ENCODE measurements at places on chromosomes 11 and 22.

GRCh38 chr11:17765356-17766072 lies 30.9 kb downstream of the KCNC1 start:
- no peak for DNase-seq

DNA sequence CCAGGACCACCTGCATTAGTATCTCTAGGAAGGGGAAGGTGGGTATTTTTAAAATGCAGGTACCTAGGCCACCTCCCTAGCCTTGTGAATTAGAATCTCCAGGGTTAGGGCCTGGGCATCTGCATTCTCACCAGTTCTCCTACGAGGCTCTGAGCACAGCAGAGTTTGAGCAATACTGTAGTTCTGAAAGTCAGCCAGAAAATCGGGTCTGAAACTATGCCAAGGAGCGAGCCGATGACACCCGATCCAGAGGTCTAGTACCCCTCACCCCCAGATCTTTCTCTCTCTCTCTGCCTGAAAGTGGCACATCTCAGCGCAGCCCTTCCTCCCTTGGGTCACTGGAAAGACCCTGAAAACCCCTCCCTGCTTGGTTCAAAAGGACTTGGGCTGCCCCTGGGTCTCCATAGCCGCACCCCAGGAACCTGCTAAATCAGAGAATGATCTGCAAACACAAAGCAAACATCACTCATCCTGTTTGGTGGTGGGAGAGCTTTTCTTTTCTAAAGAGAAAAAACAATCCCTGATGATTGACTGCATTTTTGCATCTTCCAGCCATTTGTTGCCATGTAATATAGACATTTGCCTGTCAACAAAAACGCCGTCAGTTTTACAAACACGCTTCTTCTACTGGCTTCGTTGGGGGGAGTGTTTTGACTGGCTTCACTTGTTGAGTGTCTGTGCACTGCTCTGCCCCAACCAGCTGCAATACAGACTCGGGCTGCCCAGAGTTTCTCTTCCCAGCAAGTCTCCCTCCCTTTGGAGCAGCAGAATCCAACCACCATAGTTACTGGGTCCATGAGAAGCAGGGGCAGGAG lies 229.9 kb downstream of the MN1 start:
- DNase-seq, result no peak

- DNase-seq, result no peak
Measured at GRCh38 chr11:34311126-34311525, 46.7 kb downstream of the ABTB2 start.

- DNase-seq, result no peak
Measured at GRCh38 chr11:12678092-12678491, 3.9 kb downstream of the TEAD1 start.

DNA sequence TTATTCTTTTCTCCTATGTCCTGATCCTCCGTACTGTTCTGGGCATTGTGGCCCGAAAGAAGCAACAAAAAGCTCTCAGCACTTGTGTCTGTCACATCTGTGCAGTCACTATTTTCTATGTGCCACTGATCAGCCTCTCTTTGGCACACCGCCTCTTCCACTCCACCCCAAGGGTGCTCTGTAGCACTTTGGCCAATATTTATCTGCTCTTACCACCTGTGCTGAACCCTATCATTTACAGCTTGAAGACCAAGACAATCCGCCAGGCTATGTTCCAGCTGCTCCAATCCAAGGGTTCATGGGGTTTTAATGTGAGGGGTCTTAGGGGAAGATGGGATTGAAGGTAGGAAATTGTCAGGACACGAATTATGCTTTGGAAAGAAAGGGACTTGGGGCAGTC lies 843 bp downstream of the OR51T1 start:
- DNase-seq, result no peak

GRCh38 chr11:59199546-59200422 lies 12.9 kb downstream of the MPEG1 start:
- DNase-seq, result no peak

DNA sequence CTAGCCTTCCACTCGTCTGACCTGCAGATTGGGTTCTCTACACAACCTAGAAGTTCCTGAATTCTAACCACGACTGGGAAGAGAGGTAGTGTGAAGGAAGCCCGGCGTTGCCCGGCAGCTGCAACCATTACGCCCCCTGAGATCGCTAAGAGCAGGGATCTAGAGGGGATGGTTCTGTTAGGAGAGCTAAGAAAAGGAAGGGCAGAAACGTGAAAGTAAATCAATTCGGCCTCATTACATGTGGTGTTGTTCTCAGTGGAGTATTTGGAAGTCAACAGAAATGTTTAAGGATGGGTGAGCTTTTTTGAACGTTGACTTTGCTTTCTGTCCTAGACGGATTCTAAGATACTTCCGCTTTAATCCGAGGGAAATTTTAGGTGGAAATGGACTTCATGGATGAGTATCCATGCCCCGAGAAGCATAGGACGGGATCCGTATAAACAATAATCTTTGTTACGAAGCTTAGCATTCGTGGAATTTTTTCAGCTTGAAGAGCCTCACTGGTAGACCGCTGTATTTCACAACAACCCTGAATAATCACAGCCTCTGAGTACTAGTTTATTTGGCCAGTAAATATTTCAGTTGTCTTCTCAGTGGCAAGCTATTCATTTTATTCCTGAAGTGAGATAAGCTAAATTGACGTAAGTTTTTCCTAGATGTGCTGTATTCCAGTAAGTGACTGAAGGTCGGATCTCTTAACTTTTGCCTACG lies 629 bp downstream of the ATP5MG start:
- no peak for DNase-seq

DNA sequence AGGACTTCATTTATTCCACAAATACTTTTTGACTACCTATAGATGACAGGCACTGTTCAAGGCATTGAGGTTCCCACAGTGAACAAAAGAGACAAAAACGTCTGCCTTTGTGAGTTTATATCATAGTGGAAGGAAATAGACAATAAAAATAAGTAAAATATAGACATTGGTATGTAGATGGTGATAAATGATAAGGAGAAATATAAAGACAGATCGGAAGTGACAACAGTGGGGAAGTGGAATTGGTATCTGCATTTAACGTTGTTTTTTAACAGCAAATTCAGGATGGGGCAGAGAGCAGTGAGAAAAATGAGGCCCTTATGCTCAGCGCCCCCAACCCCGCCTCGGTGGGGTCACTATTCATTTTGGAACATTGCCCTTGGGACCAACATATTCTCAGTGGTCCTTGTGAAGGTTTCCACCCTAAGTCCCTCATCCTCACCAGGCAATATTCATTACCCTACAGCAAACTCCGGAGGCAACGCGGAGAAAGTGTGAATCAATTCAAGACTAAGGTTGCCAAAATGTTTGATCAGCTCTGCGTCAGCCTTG lies 627 bp upstream of the PEX26 start:
- DNase-seq, result no peak

- no peak for DNase-seq
Measured at GRCh38 chr11:2208691-2209369, 37.2 kb upstream of the TH start.

DNA sequence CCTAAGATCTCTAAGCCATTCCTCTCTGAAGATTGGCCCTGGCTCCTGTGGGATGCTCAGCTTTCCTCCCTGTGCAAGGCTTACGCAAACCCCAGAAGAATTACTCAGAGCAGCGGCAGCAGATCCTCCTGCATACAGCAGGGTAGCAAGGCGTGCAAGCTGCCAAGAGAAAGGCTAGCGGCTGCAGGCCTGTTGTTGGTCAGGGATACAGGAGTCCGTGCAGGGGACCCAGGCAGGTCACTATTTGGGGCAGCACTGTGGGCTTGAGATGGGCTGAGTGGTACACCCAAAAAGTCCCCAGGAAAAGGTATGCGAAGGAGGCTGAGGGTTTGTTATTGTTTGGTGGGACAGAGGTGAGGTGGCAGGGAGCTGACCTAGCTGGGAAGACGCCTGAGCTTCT lies 1.5 kb downstream of the GLB1L2 start:
- DNase-seq, result no peak

- DNase-seq, result no peak
Measured at GRCh38 chr11:110327508-110327907, 31.1 kb upstream of the RDX start.

DNA sequence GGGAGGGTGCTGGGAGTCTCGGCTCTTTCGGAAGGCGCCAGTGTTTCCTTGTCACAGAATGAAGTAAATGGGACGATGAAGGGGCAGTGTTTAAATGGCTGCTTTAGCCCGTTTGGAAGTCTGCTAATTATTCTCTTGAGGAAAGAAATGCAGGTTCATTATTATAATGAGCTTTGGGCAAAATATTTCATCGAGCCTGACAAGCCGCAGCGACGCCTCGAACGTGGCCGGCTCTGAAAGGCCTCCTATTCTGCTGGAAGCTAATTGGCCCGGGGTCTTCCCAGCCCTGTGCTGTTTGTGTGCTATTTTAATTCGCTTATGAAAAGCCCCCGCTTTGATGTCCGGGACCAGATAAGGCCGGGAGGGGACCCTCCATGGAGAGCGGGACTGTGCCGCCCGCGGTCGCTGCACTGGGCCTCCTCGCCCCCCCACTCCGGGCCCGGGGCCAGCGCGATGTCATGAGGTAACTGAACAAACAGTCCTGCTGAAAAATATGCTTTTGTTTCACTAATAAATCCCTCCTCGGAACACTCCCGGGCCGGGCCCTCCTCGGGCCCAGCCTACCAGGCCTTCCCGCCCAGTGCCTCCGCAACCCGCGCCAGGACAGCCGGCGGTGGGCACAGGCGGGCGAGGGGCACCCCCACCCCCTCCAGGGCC lies 78.4 kb downstream of the CDKN1C start:
- DNase-seq, result no peak

DNA sequence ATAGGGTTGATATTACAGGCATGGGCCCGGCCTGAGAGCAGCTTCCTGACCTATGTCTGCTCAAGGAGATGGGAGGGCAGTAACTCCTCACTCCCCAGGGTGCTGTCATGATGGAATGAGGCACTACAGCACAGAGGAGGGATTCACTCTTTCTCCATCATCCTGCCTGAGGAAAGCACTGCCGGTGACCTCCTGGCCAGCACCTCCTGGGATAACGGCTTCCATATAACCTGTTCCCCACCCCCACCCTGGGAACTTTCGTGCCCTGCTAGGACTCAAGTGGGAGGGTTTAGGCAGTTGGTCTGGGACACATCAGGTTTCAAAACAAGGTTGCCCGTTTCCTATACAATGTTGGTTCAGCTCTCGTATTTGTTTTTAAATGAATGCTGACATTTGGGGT lies 42.7 kb upstream of the MN1 start:
- no peak for DNase-seq

DNA sequence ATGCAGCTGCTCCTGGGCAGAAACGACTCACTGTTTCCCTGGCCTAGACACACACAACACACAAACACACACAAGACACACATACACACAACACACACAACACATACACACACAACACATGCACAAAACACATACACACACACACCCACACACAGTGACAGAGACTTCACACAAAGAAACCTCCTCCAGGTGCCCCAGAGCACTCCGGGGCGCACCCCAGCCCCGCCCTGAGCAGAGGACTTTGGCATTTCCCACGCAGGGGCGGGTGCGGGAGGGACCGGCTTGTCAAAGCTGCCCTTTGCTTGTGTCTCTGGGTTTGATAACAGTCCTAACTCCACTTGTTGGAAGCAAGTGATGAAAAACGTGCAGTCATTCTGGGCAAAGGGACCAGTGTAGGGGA lies 6.5 kb downstream of the APOBEC3A start:
- DNase-seq, result no peak

DNA sequence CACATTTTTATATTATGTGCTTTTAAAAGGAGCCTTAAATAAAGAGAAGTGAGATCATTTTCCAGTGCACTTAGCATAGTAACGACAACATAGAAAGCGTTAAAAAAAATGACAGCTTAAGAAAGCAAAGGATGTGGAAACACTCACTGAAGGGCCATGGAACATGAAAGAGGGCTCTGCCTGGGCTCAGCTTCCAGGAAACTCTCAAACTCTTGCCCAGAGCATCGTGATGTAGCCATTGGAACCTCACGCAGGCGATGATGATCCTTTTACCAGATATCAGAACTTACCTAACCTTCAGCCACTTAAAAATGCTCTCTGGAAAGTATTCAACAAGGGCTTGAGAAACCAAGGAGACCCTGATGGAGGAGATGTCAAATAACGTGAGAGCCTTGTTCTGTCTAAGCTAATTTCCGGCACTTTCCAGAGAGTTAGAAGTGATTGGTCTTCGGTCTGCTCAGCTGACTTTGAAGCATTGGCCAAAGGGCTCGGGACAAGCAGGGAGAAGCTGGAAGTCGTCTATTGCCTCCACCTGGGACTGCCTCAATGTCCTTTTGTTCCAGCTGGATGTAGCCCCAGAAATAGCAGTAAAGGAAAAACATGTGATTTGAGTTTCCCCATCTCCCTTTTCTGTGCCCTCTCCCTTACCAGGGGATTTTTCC lies 21.5 kb upstream of the ETS1 start:
- no peak for DNase-seq

- no peak for DNase-seq
Measured at GRCh38 chr11:3219281-3219892, 774 bp upstream of the MRGPRG start.

DNA sequence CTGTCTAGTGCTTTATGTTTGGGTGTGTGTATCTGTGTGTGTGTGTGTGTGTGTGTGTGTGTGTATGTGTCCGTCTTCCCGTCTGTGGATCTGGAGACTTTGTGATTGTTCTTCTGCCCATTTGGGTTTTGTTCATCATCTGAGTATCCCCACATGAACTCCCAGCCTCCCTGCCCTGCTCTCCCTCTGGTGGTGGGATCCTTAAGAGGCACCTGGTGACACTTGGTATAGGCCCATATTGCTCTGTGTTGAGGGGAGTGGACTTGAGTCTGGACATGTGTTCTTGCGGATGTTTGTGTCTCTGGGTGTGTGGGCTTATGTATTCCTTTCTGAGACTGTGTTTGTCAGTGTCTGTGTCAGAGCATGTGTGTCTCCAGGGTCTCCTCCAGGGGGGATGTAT lies 15.3 kb downstream of the RCOR2 start:
- no peak for DNase-seq

- no peak for DNase-seq
Measured at GRCh38 chr11:102555091-102555490, 24.5 kb upstream of the MMP7 start.

GRCh38 chr11:105155679-105156078 lies 16.1 kb upstream of the CARD18 start:
- no peak for DNase-seq

DNA sequence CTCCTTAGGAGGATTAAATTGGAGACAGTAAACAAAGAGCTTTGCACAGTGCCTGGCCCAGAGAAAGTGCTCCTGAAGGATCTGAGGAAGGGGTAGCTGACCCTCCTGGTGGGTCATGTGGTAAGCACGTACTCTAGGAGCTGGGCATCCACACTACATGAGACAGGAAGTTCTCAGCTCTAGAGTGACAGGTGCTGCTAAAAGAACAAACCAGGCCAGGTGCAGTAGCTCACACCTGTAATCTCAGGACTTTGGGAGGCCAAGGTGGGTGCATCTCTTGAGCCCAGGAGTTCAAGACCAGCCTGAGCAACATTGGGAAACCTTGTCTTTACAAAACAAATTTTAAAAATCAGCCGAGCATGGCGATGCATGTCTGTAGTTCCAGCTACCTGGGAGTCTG lies 13.1 kb downstream of the SLC43A1 start:
- no peak for DNase-seq

DNA sequence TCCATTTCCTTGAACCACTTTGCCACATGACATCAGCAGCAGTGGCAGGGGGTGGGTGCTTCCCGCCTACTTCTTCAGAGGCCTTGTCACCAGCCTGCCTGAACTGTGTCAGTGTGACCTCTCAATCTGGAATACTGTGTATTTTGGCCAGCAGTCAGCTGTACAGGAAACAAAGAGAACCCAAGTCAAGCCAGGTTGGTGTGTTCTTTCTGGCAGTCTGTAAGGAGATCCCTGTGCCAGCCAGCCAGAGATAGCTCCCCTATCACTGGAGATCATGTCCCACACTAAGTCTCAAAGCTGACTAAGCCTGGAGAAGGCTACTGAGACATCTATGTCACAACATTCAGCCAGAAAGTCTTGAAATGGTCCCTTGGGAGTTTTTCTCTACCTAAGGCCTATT lies 142.1 kb downstream of the TRPC6 start:
- DNase-seq, result no peak

GRCh38 chr22:26617271-26618199 lies at the start of gene CRYBB1:
Gene CRYBB1, minus strand, starts transcription at chr22:26618027. Its CDS starts 1,708 bp downstream, at chr22:26616319.
- DNase-seq, result no peak
